ENCODE measurements at places on chromosomes 6 and 20. TPM values are rescaled to one million over a fixed set of nuclear protein-coding genes. Genes with fewer than 3 reads are reported as not detected.
A peak's percentile ranks its signal among the peaks of the same experiment; 100 is the strongest.

The PHF20 gene
- total RNA-seq: 17.6 TPM

The CLPSL2 gene
- not detected for total RNA-seq

The DLK2 gene
- not detected for total RNA-seq

DNA sequence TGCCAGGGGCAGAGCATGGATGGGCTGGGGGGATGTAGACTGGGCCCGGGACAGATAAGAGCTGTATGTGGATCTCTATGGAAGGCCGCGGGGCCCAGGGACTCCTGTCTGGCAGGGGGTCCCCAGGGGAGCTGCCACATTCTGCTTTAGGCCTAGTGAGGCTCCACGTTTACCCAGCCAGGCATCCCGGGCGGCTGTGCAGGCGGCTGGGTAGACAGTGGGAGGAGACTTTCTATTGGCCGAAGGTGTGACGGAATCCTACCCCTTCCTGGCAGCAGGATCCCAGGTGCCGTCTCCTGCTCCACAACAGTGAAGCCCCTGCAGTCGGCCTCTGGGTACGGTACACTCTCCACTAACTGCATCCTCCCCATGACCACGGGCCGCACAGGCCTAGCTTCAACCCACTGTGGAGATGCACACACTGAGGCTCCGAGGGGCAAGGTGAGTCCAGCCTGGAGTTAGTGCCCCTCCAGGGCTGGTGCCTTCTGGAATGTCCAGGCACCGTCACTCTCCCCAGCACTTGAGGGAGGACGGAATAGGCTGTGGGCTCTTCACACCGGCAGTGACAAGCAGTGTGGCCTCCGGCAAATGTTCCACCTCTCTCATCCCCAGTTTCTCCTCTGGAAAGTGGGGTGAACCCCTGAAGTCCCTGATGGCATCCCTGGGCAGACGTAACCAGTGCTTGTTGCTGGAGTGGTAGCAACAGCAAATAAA is 36.8 kb upstream of the ZBP1 start:
- no peaks in the 10 kb centered on the region for H3K27me3 ChIP-seq
- no peak overlapping the region for H3K4me3 ChIP-seq
- DNase-seq: no peak
- no peak overlapping the region for H3K27ac ChIP-seq
- H3K4me1 ChIP-seq: peaks cover 4% of the 10 kb centered on the region

GRCh38 chr6:11414176-11414963 is 123.2 kb upstream of the TMEM170B start:
- H3K27me3 ChIP-seq: no peaks in the 10 kb centered on the region
- H3K36me3 ChIP-seq: no peaks in the 10 kb centered on the region
- H3K4me3 ChIP-seq: no peak overlapping the region
- H3K27ac ChIP-seq: no peak overlapping the region

- no peak for DNase-seq
- no peak overlapping the region for H3K27ac ChIP-seq
- no peaks in the 10 kb centered on the region for H3K4me1 ChIP-seq
- no peaks in the 10 kb centered on the region for H3K27me3 ChIP-seq
- H3K36me3 ChIP-seq: no peaks in the 10 kb centered on the region
- H3K4me3 ChIP-seq: no peak overlapping the region
These were observed 155.2 kb upstream of the RIN2 start for GRCh38 chr20:19602675-19603375.

GRCh38 chr20:4788314-4788713 is 66.6 kb downstream of the PRND start:
- H3K4me3 ChIP-seq: no peak overlapping the region
- no peak for DNase-seq
- H3K36me3 ChIP-seq: no peaks in the 10 kb centered on the region

GRCh38 chr6:119096721-119097565 is 18.5 kb upstream of the FAM184A start:
- H3K36me3 ChIP-seq: no peaks in the 10 kb centered on the region
- peak; percentile 65 for DNase-seq
- no peak overlapping the region for H3K4me3 ChIP-seq
- no peaks in the 10 kb centered on the region for H3K27me3 ChIP-seq
- no peak overlapping the region for H3K27ac ChIP-seq

GRCh38 chr6:129719692-129720091 is 9.7 kb upstream of the ARHGAP18 start:
- H3K36me3 ChIP-seq: no peaks in the 10 kb centered on the region
- no peak overlapping the region for H3K4me3 ChIP-seq
- no peaks in the 10 kb centered on the region for H3K27me3 ChIP-seq
- H3K4me1 ChIP-seq: no peaks in the 10 kb centered on the region

GRCh38 chr6:35583893-35584688 is 71.4 kb upstream of the TULP1 start:
- peaks cover 7% of the 10 kb centered on the region for H3K36me3 ChIP-seq
- DNase-seq: peak; percentile 79
- no peak overlapping the region for H3K4me3 ChIP-seq
- H3K27me3 ChIP-seq: no peaks in the 10 kb centered on the region

Data from body of pancreas (tissue), 4 donors.